Stimulated activated CD4-positive, alpha-beta T cell treated with anti-CD3 and anti-CD28 coated beads, Interleukin-2, amount 100 ng/mL, for 24 hours (primary cell): ENCODE measurements at places on chromosomes 3 and 15.

DNA sequence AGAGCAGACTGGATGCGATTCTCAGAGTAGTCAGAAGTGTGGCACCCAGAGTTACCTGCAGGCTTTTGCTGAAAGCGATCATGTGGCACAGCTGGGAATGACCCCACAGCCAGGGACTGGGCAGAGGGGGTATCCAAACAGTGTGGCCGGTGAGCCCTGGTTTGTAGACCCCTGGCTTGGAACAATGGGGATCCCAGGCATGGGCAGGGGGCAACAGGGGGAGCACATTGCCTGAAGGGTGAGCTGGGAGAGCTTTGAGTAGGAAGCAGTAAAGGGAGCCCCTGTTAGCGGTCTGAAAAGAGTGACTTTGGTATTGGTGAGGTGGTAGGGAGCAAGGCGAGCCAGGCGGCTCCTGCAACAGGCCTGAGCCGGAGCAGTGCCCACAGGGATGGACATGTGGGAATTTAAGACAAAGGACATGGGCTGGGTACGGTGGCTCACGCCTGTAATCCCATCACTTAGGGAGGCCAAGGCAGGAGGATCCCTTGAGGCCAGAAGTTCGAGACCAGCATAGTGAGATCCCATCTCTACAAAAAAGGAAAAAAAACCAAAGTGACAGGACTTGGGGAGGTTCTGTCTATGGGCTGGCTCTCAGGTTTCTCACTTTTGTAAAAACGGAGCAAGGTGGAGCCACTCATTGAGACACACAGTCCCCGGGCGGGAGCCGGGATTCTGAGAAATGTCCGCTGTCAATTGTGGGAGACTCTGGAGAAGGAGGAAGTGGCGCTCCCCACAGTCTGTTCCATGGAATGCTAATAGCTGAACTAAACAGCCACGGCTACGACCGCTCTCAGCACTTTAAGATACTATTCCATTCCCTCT, 223.8 kb upstream of the LYSMD4 start:
- no peak for DNase-seq

- no peak for DNase-seq
These were observed 159.8 kb upstream of the MITF start for GRCh38 chr3:69579306-69580041.

GRCh38 chr3:139302084-139302800, 41.6 kb upstream of the MRPS22 start:
- no peak for DNase-seq

DNA sequence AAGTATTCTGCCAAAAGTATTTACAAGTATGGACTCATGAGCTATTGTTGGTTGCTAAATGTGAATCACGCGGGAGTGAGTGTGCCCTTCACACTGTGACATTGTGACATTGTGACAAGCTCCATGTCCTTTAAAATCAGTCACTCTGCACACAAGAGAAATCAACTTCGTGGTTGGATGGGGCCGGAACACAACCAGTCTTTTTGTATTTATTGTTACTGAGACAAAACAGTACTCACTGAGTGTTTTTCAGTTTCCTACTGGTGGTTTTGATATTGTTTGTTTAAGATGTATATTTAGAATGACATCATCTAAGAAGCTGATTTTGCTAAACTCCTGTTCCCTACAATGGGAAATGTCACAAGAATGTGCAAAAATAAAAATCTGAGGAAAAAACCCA, 30.3 kb downstream of the SYNM start:
- DNase-seq = no peak
